ENCODE measurements at places on chromosomes 4 and X. TPM values are rescaled to one million over a fixed set of nuclear protein-coding genes. Genes with fewer than 3 reads are reported as not detected.

The PHOX2B gene
- total RNA-seq: not detected

GRCh38 chrX:15158350-15158735 lies 111.5 kb downstream of the ASB9 start:
- DNase-seq: no peak

DNA sequence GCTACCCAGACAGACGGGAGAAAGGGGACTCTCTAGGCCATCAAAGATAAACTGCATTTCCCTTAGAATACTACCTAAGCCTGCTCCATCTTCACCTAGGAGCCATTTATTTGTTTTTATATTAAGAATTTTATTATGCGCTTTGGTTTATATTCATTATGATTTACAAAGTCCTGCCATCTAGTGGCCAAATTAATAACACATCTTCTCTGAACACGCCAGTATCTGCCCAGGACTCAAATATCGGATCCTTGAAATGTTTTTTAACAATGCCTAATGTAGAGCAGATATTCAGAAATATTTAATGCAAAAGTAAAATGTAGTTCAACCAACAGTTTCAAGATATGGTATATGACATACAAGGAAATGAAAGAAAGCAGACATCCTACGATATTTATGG lies 20.8 kb upstream of the PRPS2 start:
- DNase-seq: peak; percentile 34

GRCh38 chr4:36944232-36944631 lies 300.3 kb upstream of the NWD2 start:
- DNase-seq: no peak

DNA sequence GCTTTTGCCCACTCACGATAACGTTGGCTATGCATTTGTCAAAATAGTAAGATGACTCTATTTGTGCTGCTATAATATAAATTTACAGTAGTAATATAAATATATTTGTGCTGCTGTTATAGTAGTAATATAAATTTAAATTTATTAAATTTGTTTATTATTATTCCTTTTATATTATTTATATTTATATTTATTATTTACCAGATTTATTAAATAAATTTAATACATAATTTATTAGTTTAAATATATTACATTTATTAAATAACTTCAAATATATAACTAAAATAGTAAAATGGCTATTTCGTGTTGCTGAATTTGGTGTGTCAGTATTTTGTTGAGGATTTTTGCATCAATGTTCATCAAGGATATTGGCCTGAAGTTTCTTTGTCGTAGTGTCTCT lies 246.5 kb upstream of the FGF16 start:
- no peak for DNase-seq

The DMP1 gene
- not detected for total RNA-seq

DNA sequence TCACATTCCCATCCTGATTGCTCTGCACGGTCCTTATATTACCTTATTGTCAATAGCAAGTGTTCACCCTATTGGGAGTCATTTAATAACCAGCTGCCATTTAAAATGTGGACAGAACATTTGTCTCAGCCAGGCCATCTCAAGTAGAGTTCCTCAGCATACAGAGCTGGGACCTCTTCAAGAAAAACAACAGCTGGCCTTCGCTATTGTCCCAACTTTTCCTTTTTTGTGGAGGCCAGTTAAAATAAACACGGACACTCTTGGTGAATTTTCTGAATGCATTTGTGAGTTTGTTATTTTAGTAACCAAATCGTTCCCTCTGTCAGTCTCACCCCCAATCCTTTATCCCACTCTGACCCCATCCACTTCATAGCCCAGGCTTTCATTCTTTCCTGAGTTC lies 395.3 kb upstream of the PITX2 start:
- DNase-seq: no peak

- no peak for DNase-seq
These were observed 85.6 kb upstream of the EFHC2 start for GRCh38 chrX:44428989-44429627.

DNA sequence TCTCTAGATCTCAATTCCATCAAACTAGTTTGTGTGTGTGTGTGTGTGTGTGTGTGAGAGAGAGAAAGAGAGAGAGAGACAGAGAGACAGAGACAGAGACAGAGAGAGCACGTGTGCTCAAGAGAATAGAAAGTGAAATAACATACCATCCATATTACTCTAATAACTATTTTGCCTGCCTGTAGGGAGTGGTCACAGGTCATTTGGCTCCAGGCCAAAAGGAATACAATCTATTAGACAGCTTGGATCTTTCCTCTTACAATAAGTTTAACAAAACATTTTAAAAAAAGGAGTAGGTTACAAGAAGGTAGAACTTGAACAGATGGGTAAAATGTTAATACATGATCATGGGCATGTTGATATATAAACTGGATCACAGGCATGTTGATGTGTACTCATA lies 76.2 kb downstream of the COL4A6 start:
- peak; percentile 27 for DNase-seq

The MAGED4 gene
- 34.5 TPM for total RNA-seq

GRCh38 chrX:102627640-102628039 lies 23.6 kb upstream of the GPRASP1 start:
- no peak for DNase-seq

GRCh38 chrX:30673884-30674598 lies 20.8 kb downstream of the GK start:
- no peak for DNase-seq

- no peak for DNase-seq
These were observed 156.7 kb upstream of the FAM47A start for GRCh38 chrX:34288782-34289181.

The FAAH2 gene
- 0.86 TPM for total RNA-seq

The LSM6 gene
- 22.5 TPM for total RNA-seq

DNA sequence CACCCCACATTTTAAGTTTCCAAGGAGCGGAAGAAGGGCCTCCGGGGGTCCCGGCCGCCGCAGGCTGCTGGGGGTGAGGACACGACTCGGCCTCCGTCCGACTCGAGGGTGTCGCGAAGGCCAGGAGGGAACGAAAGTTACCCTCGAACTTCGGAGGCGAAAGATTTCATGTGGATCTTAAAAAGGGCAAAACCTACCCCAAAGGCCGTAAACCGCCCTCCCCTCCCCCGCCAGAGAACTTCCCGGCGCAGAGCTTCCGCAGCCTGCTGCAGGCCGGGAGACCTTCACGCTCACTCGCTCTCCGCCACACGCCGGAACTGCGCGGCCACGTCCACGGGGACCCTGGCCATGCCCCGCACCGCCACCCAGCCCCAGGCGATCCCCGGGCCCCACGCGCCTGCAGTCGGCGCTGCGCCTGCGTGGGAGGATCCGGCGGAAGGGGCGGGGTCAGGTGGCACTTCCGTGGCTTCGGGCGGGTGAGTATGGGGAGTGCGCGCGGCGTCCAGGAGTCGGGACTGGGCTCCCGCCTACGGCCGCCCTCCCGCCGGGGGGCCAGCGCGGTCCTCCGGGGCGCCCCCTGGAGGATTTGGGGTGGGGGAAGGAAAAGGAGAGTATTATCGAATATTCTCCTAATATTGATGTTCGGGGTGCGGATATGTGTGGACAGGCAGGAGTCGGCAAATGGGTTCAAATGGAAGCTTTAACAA lies at the start of gene MMAA:
Gene MMAA, plus strand, starts transcription at position 454 of the 707 bp plus-strand sequence. CDS start 19,755 bp downstream, outside the sequence.
- peak; percentile 92 for DNase-seq

The ZMAT1 gene
- total RNA-seq: 0.43 TPM

DNA sequence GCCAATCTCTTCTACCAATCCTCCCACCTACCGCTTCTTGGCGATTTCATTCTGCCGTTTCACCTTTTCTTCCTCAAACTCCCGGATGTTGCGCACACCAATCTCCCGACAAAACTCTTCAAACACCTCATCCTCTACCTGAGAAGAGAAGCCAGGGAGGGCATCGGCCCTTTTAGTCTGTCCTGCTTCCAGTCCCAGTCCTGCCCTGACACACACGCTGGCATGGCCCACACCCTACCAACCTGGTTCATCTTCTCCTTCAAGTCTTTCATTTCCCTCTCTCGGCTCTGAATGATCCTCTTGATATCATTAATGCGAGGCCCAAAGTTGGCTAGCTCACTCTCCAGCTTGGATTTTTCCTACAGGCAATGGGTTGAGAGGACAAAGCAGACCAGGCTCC lies 18.9 kb downstream of the SMC1A start:
- no peak for DNase-seq

- peak; percentile 55 for DNase-seq
These were observed 129.2 kb upstream of the PAK3 start for GRCh38 chrX:110966839-110967238.

The PLAC1 gene
- 0.43 TPM for total RNA-seq

The TMSB15B gene
- 3.5 TPM for total RNA-seq

DNA sequence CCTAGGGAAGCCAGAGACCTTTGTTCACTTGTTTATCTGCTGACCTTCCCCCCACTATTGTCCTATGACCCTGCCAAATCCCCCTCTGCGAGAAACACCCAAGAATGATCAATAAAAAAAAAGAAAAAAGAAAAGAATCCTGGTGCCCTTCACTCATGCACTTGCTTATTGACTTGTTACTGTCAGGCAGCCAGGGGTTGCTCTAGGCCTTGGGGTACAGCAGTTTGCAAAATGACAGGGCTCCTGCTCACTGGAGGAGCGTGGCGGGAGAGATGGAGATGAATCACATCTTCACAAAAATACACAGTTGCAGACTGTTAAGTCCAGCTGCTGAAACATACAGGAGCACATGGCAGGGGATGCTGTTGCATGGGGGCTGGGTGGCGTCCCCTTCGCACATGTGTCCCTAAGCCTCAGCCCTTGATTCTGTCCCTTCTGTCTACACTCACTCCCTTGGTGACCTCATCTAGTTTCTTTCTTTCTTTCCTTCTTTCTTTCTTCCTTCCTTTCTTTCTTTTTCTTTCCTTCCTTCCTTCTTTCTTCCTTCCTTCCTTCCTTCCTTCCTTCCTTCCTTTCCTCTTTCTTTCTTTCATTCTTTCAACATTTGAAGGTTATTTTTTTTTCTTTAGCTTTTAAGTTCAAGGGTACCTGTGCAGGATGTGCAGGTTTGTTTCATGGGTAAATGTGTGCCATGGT lies 16.9 kb upstream of the TMEM271 start:
- no peak for DNase-seq

- peak; percentile 40 for DNase-seq
These were observed 13.6 kb upstream of the TMEM156 start for GRCh38 chr4:39045827-39046221.

DNA sequence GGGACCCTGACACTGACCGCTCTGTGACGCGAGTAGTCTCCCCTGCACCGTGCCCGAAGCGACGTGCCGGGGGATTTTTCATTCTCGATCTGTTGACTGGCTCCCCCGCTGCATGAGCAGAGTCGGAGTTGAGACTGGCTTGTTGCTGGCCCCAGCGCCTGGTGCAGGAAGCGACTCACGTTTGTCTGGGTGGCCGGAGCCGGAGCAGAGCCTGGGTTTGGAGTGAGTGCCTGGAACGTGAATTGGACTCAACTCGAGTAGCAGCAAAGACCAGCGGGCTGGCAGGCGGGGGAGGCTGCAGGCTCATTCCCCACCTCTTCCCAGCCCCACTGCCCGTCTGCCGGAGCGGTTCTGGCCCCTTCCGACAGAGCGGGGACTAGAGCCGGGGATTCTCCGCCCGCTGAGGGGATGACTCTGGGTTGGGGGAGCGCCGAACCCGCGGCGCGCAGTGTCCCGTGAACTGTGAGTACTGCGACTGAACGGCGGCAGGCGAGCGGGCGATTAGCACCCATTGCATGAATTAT lies 554 bp downstream of the PCDH7 start:
- DNase-seq: peak; percentile 55

The F8A2 gene
- not detected for total RNA-seq

DNA sequence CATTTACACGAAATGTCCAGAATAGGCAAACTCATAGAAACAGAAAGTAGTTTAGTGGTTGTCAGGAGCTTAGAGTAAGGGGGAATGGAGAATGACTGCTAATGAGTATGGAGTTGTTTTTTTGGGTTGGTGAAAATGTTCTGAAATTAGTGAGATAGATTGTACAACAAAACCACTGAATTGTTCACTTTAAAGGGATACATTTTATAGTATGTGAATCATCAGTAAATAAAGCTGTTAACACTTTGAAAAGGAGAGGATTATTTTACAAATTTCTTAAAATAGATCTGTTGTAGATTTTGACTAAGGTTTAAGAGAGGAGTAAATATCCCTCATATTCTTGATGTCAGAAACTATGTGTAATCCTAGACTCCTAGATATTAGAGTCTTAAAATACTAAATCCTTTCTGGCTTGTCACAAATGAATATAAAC lies 82.7 kb downstream of the RAPGEF2 start:
- no peak for DNase-seq

DNA sequence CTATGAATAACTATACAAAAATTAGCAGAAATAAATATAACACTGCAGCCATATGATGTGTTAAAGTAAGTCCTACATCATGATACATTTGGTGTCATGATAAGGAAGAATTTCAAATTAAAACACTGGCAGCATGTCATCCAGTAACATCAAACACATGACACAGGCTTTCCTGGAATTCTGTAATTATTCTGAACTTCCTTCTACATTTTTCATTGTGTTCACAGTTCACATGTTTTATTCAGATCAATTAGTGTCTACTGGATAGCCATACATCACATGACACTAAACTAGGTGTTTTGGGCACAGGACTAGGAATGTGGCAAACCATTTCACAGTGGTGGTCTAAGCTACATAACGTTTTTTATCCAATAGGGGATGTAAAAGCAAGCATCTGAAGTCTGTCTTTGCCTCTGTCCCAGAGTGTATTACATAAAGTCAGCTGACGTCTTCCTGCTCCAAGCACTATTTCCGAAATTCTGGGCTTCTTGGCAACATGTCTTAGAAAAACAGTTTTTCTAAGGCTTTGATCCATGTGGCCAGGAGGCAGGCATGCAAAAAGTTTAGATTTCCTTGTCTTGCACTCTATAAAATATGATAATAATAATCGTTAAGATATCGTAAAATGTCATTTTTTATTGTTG lies 707.9 kb downstream of the CENPC start:
- DNase-seq: no peak

DNA sequence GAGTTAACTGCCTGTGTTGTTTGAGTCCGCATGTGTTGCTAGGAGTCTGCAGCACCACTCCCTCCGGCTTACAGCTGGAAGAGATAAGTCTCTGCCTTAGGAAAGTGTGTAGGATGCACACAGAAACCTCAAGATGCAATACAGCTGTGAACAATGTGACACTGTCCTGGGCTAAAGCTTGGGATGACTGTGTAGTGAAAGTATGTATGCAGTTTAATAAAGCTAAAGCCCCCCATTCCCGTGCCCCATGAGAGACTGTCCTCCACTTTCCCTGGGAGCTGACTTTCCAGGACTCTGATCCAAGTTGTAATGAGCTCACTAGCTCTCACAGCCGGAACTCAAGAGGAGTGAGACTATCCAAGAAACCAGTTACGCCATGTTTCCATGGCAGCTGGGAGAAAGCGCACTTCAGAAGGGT lies 156.6 kb upstream of the FTHL17 start:
- peak; percentile 92 for DNase-seq

DNA sequence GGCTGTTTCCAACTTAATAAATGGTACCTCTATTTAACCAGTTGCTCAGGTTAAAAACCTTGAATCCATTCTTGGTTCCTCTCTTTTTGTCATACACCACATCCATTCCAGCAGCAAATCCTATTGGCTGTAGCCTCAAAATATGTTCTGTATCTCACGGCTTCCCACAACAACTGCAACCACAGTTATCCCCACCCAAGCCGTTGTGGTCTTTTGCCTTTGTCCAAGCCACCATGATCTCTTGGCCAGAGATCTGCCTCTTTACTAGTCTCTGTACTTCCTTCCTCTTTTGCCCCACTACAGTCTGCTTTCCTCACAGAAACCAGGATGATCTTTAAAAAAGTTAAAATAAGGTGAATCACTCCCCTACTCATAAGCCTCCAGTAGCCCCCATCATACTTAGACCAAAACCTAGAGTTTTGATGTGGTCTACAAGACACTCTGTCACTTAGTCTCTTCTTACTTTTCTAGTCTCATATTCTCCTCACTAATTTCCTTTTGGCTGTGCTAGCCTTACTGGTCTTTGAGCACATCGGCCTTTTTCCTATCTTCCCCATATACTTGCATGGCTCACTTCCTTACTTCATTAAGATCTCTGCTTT lies 10.3 kb downstream of the MAOA start:
- DNase-seq: no peak
